Large intestine (tissue), 12 donors: ENCODE measurements at places on chromosomes 5 and 9. TPM values are rescaled to one million over a fixed set of nuclear protein-coding genes. Genes with fewer than 3 reads are reported as not detected.

The HDHD3 gene
- polyA plus RNA-seq: 155 TPM

The GRIN1 gene
- 2.6 TPM for polyA plus RNA-seq

The NTNG2 gene
- 0.40 TPM for polyA plus RNA-seq

The AIF1L gene
- polyA plus RNA-seq: 7.5 TPM

The KCNIP1 gene
- 2.8 TPM for polyA plus RNA-seq

The ANKDD1B gene
- 18.1 TPM for polyA plus RNA-seq

The BTNL8 gene
- 135 TPM for polyA plus RNA-seq

The PHF24 gene
- 1.6 TPM for polyA plus RNA-seq

The EQTN gene
- polyA plus RNA-seq: 0.34 TPM

The IFNB1 gene
- not detected for polyA plus RNA-seq

The TMEM141 gene
- polyA plus RNA-seq: 324 TPM

The TRPM6 gene
- polyA plus RNA-seq: 7.8 TPM

The SH2D3C gene
- 7.4 TPM for polyA plus RNA-seq

The C8G gene
- 36.0 TPM for polyA plus RNA-seq

The SPINK4 gene
- 82.4 TPM for polyA plus RNA-seq

The DRD1 gene
- polyA plus RNA-seq: 0.04 TPM

The TTC16 gene
- 0.03 TPM for polyA plus RNA-seq

The TBC1D2 gene
- polyA plus RNA-seq: 30.1 TPM

The CTSL gene
- polyA plus RNA-seq: 82.0 TPM
